Muscle of back (tissue), 13 donors: ENCODE measurements at places on chromosomes 3 and 15. TPM values are rescaled to one million over a fixed set of nuclear protein-coding genes. Genes with fewer than 3 reads are reported as not detected.

DNA sequence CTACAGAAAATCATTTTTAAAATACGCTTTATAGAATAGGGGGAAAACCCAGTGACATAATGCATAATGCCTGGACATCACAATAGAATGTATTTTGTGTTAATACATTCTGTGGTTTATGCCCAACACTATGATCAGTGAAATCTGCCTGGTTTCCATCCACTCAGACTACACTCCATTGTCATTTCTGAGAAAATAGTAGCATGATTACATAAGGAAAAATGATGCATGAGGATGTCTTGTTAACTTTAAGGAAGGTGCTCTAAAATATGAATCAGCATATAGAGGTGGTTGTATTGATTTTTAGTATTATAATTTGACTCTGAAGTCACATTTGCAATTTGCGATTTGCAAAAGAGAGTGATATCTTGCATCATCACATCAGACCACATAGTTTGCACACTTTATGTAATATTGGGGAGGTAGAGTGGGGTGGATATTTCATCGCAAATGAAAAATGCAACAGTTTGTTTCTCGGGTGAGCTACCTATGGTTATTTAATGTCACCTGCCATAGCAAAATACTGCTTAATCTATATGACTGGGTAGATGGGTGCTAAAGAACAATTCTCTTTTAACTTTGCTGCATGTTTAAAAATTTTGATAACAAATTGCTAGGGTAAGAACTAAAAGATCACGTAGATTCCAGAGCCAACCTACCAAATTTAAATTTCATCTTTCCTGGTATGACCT, 403.9 kb downstream of the IL5RA start:
- DNase-seq, result no peak

- DNase-seq, result no peak
These were observed 31.4 kb downstream of the ANKRD28 start for GRCh38 chr3:15766406-15766805.

CFAP100 gene
- polyA plus RNA-seq, result 0.37 TPM

GRCh38 chr15:96720656-96721055, 390.2 kb downstream of the NR2F2 start:
- no peak for DNase-seq

DNA sequence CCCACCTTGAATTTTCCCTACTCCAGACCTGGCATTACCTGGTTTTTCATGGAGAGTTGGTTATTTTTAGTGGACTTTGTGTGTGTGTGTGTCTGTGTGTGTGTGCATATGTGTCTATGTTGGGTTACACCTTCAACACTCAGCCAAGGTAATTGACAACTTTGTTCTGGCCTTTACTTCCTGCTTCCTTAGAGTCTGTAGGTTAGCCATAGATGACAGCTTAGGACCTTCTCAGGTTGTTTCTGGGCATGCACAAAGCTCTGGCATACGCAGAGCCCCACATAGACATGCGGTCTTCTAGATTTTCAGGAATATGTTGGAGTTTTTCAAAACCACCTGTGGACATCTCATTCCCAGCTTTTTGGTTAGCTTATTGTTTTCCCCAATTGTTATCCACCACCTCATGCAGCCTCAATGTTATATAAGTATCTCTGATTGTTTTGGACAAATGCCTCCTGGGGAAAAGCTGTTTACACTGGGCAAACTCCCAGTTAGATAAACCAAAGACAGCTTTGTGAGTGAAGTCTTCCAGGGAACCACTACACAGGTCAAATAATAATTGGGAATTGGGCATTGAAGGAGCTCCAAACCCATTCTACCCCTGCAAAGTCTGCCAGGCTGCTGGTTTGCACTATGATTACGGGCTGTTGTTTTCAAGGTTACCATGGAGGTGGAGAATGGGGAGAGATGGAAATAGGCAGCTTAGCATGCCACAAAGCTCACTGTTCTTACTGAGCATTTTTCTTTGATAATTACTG, 201.2 kb downstream of the ADAMTSL3 start:
- no peak for DNase-seq

ROBO2 gene
- polyA plus RNA-seq, result 4.7 TPM

DNA sequence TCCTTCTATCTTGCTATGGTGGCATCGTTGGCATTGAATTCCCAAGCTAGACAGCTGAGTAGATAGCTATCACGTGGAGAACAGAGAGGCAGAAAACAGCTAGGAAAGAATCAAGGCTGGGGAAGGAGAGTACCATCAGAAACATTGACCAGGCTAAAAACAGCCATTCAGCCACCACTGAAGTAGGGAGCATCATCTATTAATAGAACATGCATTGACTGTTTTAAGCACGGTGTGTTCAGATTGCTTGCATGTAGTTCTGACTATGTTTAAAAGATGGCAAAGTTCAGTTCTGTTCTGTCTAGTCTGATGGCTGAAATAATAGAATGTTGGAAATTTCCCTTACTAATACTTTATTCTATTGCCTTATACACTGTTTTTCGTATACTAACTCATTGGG, 413.0 kb downstream of the GABRB3 start:
- no peak for DNase-seq

ROPN1 gene
- polyA plus RNA-seq, result not detected

GRCh38 chr15:48616216-48616615, 29.3 kb downstream of the FBN1 start:
- DNase-seq, result no peak

GRCh38 chr3:143410259-143410658, 290.7 kb downstream of the CHST2 start:
- no peak for DNase-seq

DNA sequence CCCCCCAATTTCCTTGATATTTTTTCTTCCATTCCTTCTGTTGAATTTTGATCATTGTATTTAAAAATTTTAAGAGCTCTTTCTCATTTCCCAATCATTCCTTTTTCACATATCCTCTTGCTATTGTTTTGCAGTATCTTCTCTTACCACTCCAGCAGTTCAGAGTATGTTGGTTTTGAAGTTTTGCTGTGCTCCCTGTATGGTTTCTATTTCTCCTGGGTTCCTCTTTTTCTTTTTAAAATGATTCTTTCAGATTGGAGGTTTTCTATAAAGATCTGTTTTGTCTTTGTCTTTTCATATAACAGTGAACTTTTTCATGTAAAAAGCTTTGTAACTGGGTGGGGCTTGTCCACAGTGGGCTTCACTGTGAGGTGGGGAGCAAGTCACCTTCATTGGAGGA, 12.8 kb downstream of the USP3 start:
- no peak for DNase-seq

DNA sequence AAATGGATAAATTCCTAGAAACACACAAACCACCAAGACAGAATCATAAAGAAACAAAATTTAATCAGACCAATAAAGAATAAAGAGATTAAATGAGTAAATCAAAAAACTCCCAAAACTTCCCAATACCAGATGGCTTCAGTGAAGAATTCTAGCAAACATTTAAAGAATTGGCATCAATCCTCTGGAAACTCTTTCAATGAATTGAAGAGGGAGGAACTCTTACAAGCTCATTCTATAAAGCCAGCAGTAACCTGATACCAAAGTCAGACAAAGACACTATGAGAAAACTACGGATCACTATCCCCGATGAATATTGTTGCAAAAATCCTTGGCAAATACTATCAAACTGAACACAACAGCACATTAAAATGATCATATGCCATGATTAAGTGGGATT, 81.9 kb upstream of the SLCO2A1 start:
- peak; percentile 10 for DNase-seq

INO80 gene
- polyA plus RNA-seq, result 15.4 TPM

DENND4A gene
- 9.3 TPM for polyA plus RNA-seq

- DNase-seq, result no peak
These were observed 150.7 kb downstream of the TMCO5A start for GRCh38 chr15:38085114-38085513.

FOXB1 gene
- not detected for polyA plus RNA-seq

SCAMP5 gene
- polyA plus RNA-seq, result 5.7 TPM

TMEM212 gene
- polyA plus RNA-seq, result not detected

DNA sequence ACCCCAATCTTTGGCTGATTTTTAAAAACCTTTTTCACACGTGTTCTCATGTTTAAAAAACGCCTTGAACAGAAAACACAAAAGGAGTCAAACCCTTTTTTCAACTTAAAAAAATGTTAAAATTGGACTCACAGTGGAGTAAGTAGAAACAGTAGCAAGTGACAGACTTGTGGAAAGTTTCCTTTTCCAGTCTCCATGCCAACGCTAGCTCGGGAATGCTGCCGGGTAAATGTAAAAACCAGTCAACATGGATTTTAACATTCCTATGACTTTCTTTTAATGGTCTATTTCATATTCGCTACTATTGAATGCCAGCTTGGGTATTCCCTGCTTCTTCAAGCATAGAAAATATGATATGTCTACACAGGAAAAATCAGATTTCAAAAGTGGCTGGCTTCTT, 1.6 kb upstream of the PROK2 start:
- DNase-seq, result no peak

- DNase-seq, result peak; percentile 95
These were observed at the start of gene TPM1 for GRCh38 chr15:63041974-63042876. TSS of gene TPM1 (plus strand) at chr15:63042747. CDS start at chr15:63042830, 83 bp downstream.

GRCh38 chr3:139308560-139308959, 35.3 kb upstream of the MRPS22 start:
- DNase-seq, result no peak

DNASE1L3 gene
- 0.31 TPM for polyA plus RNA-seq

DNA sequence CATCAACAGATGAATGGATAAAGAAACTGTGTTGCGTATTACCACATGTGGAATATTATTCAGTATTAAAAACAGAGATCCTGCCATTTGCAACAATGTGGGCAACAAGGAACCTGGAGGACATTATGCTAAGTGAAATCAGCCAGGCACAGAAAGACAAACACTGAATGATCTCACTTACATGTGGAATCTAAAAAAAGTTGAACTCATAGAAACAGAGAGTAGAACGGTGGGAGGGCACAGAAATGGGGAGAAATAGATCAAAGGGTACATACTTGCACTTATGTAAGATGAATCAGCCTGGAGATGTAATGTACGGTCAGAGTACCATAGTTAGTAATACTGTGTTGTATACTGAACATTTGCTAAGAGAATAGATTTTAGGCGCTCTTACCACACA, 29.8 kb upstream of the MUC13 start:
- no peak for DNase-seq
